Activated T-helper 1 cell treated with anti-CD3 and anti-CD28 coated beads, Interleukin-12 subunit alpha, Interleukin-12 subunit beta, Interleukin-2, Interleukin-4 antibody, amounts not matched to agents 30 ng/mL and 10 ng/mL and 1 ng/mL, durations not matched to agents 14 hours and 24 hours and 36 hours (primary cell): ENCODE measurements at places on chromosomes 4 and X.

DNA sequence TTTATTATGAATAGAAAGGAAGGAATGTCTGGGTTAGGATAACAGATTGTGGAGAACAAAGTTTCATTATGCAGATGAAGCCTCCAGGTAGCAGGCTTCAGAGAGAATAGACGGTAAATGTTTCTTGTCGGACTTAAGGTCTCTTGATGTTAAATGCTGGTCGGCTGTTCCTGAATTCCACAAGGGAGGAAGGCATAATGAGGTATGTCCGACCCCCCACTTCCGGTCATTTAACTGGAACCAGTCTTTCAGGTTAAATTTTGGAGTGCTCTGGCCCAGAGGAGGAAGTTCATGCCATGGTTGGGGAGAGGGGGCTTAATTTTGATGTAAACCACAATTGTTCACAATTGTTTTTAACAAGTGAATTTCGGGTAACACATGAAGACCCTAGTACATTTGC, 158.1 kb upstream of the VCX3A start:
- no peaks in the 10 kb centered on the region for H3K36me3 ChIP-seq
- no peak overlapping the region for H3K4me3 ChIP-seq
- no peaks in the 10 kb centered on the region for H3K27me3 ChIP-seq
- H3K4me1 ChIP-seq = no peaks in the 10 kb centered on the region
- no peak overlapping the region for H3K27ac ChIP-seq

DNA sequence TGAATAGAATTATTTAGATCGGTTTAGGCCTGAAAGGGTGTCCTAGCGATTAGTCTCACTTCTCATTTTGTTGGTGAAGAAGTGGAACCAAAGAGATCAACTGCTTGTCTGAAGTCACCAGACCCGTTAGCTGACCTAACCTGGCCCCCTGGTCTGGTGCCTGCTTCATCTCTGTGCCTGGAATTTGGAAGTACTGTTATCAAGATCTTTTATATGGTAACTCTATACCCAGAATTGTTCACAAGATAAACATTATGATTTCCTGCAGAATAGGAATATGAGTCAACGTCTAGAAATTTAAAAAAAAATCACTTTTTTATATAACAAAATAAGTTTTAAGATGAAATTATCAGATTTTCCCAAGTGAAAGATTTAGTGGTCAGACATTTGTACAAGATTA, 37.2 kb downstream of the LRP2BP start:
- no peak for DNase-seq
- H3K4me3 ChIP-seq = no peak overlapping the region
- H3K27ac ChIP-seq = no peak overlapping the region
- H3K27me3 ChIP-seq = no peaks in the 10 kb centered on the region
- H3K4me1 ChIP-seq = peaks cover 11% of the 10 kb centered on the region

DNA sequence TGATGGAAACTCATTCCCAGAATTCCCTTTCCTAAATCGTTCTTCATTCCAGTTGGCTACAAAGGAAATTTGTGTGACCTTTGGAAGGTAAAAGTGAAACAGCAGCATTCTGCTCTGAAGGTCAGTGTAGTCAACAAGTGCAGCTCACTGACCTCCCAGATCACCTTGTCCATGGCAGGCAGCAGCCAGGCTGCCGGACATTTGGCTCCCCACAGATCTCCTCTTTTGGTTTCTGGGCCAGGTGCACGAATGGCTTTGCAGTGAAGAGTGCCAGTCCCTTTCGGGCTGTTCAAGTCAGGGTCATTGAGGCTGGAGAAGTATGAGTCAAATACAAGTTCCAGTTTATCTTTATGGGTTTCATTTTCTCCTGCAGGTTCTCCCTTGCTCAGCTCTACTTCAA, 14.3 kb downstream of the GPRIN3 start:
- H3K4me3 ChIP-seq = peak overlapping the region; percentile 77
- H3K27ac ChIP-seq = peak overlapping the region; percentile 99
- H3K27me3 ChIP-seq = no peaks in the 10 kb centered on the region
- H3K36me3 ChIP-seq = peaks cover 39% of the 10 kb centered on the region
- no peak for DNase-seq

GRCh38 chr4:63218856-63219255, 1190.4 kb downstream of the TECRL start:
- H3K27ac ChIP-seq = no peak overlapping the region
- no peaks in the 10 kb centered on the region for H3K27me3 ChIP-seq
- H3K4me3 ChIP-seq = no peak overlapping the region
- H3K4me1 ChIP-seq = no peaks in the 10 kb centered on the region
- H3K36me3 ChIP-seq = no peaks in the 10 kb centered on the region
- DNase-seq = no peak

DNA sequence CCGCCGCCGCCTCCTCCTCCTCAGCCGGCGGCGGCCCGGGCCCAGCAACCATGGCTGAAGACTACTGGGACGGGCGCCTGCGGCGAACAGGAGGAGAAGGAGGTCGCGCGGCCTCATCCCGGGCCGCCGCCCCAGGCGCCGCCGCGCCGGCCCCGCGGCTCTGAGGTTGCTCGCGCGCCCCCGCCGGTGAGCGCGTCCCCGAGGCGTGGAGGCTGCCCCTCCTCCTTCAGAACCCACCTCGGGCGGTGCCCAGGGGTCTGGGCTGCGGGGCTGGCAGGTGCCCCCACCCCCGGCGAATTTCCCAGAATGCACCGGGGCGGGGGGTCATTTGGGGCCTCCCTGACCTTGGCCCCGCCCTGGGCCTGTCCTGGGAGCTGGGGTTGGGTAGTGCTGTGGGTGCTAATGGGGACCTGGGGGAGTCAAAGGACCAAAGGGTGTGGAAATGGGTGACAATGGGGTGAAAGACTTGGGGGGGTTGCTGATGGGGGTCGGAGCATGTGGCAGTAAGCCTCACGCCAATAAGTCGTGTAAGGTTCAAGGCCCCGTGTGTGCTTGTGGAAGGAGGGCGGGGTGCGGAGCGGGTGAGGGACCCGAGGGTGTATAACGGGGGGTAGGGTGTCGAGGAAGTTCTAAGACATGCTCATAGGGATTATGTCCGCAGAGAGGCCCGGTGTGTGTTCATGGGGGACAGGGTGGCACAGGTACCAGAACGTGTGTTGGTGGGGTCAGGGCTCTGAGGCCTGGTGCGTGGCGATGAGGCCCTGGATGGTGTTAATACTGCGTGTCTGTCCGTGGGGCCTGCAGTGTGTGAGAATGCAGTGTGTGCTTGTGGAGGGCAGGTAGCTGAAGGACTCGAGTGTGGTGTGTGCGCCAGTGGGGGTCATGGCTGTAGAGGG, 687 bp downstream of the CDK16 start:
- DNase-seq = peak; percentile 42
- peak overlapping the region; percentile 86 for H3K27ac ChIP-seq
- H3K4me3 ChIP-seq = peak overlapping the region; percentile 86
- H3K4me1 ChIP-seq = peaks cover 41% of the 10 kb centered on the region
- H3K27me3 ChIP-seq = no peaks in the 10 kb centered on the region
- peaks cover 28% of the 10 kb centered on the region for H3K36me3 ChIP-seq

GRCh38 chrX:133918361-133918771, 67.0 kb downstream of the GPC3 start:
- H3K4me1 ChIP-seq = peaks cover 9% of the 10 kb centered on the region
- H3K27ac ChIP-seq = no peak overlapping the region
- H3K4me3 ChIP-seq = no peak overlapping the region
- H3K36me3 ChIP-seq = no peaks in the 10 kb centered on the region
- H3K27me3 ChIP-seq = peaks cover 2% of the 10 kb centered on the region

DNA sequence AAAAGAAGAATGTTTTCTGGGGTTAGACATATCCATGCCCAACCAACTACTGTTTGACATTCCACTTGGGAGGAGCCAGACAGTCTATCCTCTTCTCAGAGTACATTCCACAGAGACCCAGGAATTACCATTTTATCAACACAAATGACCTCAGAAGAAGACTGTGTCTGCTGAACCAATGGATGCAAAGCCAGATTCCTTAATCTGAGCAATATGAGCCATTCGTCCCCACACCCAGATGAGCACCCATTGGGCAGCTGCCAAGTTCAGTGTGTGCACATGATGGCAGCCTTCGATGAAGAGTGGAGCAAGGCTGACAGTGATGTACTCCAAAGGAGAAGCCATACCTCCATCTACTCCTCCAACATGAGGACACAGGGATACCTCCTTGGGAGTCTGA, 111.3 kb downstream of the ZNF674 start:
- no peak for DNase-seq
- no peaks in the 10 kb centered on the region for H3K4me1 ChIP-seq
- no peak overlapping the region for H3K4me3 ChIP-seq
- H3K27me3 ChIP-seq = peaks cover 6% of the 10 kb centered on the region

GRCh38 chr4:176406297-176406696, 86.5 kb downstream of the SPCS3 start:
- no peak for DNase-seq
- H3K4me1 ChIP-seq = no peaks in the 10 kb centered on the region
- no peaks in the 10 kb centered on the region for H3K27me3 ChIP-seq
- no peaks in the 10 kb centered on the region for H3K36me3 ChIP-seq

DNA sequence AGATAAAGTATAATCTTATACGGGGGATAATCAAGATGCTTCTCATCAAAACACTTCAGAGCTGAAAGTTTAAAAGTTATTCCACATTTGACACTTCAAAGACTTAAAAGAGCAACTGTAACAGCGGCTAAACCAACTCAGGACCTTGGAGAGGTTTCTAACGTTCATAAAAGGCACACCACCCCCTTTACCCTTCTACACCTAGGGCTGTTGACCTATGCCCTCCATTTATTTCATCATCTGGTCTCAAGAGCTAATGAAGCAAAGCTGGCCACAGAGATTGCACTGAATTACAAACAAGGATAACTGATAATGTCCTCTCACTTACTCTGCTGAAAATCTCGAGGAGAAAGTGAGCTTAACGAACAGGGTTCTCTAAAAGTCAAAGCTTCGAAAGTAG, 1.1 kb upstream of the RPS6KA6 start:
- H3K36me3 ChIP-seq = no peaks in the 10 kb centered on the region
- H3K4me3 ChIP-seq = no peak overlapping the region
- no peak overlapping the region for H3K27ac ChIP-seq
- H3K4me1 ChIP-seq = no peaks in the 10 kb centered on the region
- no peak for DNase-seq

- H3K4me1 ChIP-seq = no peaks in the 10 kb centered on the region
- no peak overlapping the region for H3K27ac ChIP-seq
- H3K27me3 ChIP-seq = no peaks in the 10 kb centered on the region
- H3K36me3 ChIP-seq = no peaks in the 10 kb centered on the region
- DNase-seq = no peak
- no peak overlapping the region for H3K4me3 ChIP-seq
These were observed 359.0 kb upstream of the ATOH1 start for GRCh38 chr4:93469560-93469959.

DNA sequence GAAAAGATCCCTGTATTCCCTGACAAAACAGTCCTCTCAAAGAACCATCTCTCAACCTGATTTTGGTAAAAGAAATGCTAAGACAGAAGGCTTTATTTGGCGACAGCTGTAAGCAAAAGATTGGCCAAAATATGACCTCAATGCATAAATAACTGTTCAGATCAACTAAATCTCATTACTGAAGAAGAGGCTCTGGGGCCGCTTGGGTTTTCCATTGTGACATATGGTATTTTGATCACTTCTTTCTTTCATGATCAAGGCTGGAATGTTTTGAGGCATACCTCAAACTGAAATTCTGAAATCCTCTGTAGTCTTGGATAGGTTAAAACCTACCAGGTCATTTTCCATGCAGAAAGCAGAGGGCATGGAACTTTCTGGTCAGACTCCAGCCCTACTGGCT, 106.3 kb downstream of the C4orf51 start:
- H3K4me3 ChIP-seq = no peak overlapping the region
- peaks cover 55% of the 10 kb centered on the region for H3K36me3 ChIP-seq
- H3K27ac ChIP-seq = peak overlapping the region; percentile 73
- H3K27me3 ChIP-seq = no peaks in the 10 kb centered on the region
- H3K4me1 ChIP-seq = peaks cover 47% of the 10 kb centered on the region

GRCh38 chr4:156422576-156422975, 468.9 kb upstream of the CTSO start:
- no peak for DNase-seq
- H3K4me1 ChIP-seq = no peaks in the 10 kb centered on the region
- no peaks in the 10 kb centered on the region for H3K27me3 ChIP-seq
- no peak overlapping the region for H3K4me3 ChIP-seq
- no peak overlapping the region for H3K27ac ChIP-seq

GRCh38 chr4:95742179-95742578, 97.7 kb upstream of the PDHA2 start:
- no peak overlapping the region for H3K4me3 ChIP-seq
- no peak for DNase-seq
- H3K27me3 ChIP-seq = no peaks in the 10 kb centered on the region
- no peaks in the 10 kb centered on the region for H3K36me3 ChIP-seq
- no peaks in the 10 kb centered on the region for H3K4me1 ChIP-seq

DNA sequence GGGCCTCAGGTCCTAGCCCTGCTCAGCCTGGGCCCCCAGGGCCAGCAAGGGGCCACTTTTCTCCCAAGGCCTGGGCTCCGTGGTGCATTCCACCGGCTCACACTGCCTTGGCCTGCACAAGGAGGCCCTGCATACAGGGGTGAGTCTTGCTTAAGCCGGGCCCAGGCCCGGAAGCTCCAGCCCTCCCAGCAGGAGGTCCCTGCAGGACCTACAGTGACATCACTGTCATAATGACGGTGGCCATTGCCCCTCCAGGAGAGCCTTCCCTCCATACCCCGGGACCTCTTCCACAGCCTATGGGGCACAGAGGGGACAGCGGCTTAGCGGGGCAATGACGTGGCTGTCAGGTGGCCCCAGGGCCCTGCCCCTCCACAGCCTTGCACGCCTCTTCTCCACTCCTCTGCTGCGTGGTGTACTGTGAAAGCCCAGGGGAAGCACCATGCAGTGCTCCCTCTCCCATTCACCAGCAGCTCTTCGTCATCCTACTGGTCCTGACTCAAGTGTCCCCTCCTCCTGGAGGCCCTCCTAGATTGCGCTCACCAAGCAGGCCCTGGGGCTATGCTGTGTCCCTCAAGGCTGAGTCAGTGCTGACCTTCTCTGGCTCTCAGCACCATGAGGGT, 32.3 kb upstream of the AFAP1 start:
- no peak for DNase-seq
- H3K36me3 ChIP-seq = peaks cover 24% of the 10 kb centered on the region
- peak overlapping the region; percentile 99 for H3K4me3 ChIP-seq
- no peaks in the 10 kb centered on the region for H3K27me3 ChIP-seq
- H3K27ac ChIP-seq = peak overlapping the region; percentile 100

DNA sequence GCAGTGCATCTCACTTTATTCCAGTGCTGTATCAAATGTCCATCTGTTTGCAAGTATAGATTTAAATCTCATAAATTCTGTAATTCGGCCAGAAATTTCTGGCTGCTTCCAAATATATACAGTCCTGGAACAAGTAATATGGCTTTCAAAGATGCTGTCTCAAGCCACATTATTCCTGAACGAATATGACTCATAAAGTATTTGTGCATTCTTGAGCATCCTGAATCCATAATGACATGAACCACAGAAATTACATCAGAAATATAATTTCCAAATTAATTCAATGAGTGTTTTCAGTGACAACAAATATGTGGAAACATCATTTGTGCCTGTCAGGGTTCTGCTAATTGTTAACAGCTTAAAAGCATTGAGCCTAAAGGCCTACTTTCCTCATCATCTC, 140.9 kb upstream of the HPGD start:
- no peaks in the 10 kb centered on the region for H3K27me3 ChIP-seq
- no peaks in the 10 kb centered on the region for H3K36me3 ChIP-seq
- no peak overlapping the region for H3K4me3 ChIP-seq
- no peaks in the 10 kb centered on the region for H3K4me1 ChIP-seq
- no peak overlapping the region for H3K27ac ChIP-seq

- H3K4me3 ChIP-seq = no peak overlapping the region
- no peak for DNase-seq
- H3K4me1 ChIP-seq = peaks cover 35% of the 10 kb centered on the region
- no peaks in the 10 kb centered on the region for H3K27me3 ChIP-seq
- H3K27ac ChIP-seq = no peak overlapping the region
These were observed 204.9 kb downstream of the AASDH start for GRCh38 chr4:56182356-56182755.

- no peak for DNase-seq
- H3K4me3 ChIP-seq = no peak overlapping the region
- H3K27ac ChIP-seq = no peak overlapping the region
- no peaks in the 10 kb centered on the region for H3K27me3 ChIP-seq
These were observed 172.0 kb downstream of the ADAM29 start for GRCh38 chr4:175090116-175090515.
